ENCODE measurements at places on chromosomes 16 and 17. TPM values are rescaled to one million over a fixed set of nuclear protein-coding genes. Genes with fewer than 3 reads are reported as not detected.

GRCh38 chr17:13931800-13932460 is 137.4 kb upstream of the COX10 start:
- peak; percentile 96 for DNase-seq

DNA sequence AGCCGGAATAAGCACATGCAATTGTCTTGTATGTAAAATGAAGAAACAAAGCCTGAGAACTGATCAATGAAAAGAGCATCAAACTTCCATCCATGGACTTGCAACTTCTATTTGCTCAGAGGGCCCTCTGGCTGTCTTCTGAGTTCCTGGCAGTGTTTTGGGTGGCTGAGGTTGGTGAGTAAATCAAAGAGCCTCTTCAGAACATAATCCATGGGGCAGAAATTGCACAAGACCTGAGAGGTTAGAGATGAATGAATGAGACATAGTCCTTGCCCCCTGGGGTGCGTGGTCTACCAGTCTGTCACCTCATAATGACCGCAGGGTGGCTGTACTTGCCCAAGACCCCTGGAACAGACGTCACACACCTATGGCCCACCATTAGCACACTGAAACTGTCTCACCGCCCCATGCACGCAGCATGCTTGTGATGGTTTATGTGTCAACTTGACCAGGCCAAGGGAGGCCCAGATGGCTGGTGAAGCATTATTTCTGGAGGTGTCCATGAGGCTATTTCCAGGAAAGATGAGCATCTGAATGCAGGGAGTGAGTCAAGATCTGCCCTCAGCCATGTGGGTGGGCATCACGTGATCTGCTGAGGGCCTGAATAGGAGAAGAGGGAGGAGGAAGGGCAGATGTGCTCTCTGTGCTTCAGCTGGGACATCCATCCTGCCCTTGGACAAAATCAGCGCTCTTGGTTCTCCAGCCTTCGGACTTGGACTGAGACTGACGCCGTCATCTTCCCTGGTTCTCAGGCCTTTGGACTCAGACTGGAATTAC is 8.3 kb downstream of the PIK3R6 start:
- no peak for DNase-seq

DNA sequence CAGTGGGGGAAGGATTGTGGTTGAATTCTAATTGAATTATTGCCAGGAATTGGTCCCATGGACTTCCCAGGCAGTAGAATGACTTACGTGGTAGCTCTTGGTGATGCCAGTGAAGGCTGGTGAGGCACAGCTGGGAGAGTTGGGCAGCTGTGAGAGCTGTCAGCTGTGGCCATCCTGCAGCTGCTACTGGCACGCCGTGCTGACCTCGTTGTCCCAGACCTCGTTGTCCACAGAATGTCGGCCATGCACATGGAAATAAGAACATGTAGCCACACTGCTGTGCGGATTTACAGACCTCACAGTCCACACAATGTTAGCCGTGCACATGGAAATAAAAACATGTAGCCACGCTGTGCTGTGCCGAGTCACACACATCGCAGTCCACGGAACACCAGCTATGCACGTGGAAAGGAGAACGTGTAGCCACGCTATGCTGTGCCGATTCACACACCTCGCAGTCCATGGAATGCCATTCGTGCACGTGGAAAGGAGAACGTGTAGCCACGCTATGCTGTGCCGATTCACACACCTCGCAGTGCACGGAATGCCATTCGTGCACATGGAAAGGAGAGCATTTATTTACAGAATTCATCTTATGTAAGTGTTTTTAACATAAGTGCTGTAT is 59.2 kb downstream of the BANP start:
- DNase-seq: no peak

- DNase-seq: peak; percentile 93
Observed at GRCh38 chr17:75412455-75413317, 7.2 kb upstream of the GRB2 start.

DNA sequence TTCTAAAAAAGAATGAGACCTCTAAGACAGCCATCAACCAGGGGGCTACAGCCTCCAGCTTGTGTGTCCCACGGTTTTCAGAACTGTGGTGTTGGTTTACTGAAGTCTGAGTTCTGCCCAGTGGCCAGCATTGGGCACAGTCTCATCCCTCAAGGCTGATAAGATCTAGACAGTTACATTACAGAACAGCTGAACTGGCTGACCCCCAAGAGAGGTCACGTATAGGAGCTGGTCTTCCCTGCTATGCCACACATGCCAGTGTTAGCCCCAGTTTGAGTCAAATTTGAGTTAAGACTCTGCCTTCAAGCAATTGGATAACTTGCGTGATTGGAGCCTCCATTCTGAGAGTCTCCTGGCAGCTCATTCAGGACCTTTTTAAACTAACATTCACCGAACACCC is 14.8 kb upstream of the NUP93 start:
- DNase-seq: no peak

Gene TELO2
- total RNA-seq: 22.0 TPM

Gene CLEC3A
- 0.47 TPM for total RNA-seq

Measured in Karpas-422 (cell line).